AML-193 (cell line): ENCODE measurements at places on chromosomes 3 and 15.

- DNase-seq, result no peak
Observed at GRCh38 chr3:152302521-152303021, 33.8 kb downstream of the MBNL1 start.

DNA sequence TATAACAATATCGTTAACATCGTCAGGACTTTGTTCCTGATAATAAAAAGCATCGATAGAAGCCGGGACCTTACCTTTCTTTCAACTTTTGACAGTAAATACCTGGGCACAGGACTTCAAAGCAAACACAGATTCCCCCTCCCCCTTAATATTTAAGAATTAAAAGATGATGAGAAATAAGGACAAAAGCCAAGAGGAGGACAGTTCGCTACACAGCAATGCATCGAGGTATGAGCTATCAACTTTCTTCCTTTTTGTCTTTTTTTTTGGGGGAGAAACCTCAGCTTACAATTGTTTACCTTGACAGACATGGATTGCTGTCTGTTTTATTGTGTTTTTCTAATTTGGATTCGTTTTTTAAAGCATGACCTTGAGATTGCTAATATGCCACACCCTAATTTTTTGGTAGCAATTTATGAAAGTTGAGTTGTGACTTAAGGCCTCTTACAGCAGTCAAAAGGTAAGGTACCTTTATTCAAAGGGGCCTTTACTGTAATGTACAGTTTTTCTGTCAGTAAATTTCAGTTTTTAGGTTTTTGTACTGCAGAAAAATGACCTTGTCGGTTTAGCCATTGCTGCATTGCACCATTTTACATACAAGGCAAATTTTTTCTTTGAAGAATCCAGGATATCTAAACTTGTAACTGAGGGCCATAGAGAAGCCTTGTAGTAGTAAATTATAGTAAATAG lies 1.1 kb downstream of the CHD2 start:
- DNase-seq, result no peak

DNA sequence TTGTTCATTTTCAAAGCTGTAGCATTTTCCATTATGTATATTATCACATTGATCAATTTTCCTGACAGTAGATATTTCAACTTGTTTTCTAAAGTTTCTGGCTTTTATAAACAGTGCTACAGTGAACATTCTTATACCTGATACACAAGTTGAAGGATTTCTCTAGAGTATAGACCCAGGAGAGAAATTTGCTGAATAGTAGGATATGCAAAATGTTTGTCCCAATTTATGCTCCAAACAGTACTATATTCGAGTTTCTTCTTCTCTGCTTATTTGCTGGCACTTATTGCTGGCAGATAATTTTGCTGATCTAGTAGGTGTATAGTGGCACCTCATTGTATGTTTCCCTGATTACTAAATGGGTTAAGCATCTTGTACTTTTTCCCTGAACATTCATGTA lies 117.2 kb upstream of the CHRM5 start:
- DNase-seq, result no peak

GRCh38 chr3:31629054-31629453 lies 96.3 kb downstream of the STT3B start:
- peak; percentile 36 for DNase-seq

DNA sequence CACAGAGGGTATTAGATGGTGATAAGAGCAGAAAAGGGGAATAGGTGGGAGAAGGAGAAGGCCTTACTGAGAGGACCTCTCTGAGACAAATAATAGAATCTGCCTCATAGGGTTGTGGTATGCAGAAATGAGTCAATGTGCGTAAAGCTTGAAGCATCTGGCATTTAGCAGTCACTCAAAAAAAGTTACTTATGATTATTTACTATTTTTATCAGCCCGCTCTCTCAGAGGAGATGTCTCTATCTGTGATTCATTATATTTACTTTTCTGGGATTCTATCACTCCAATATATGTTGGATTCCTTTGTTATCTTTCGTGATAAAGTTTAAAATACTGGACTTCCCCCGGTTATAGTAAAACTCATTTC lies 4.6 kb upstream of the TM4SF1 start:
- no peak for DNase-seq

GRCh38 chr15:34583399-34584329 lies at the start of gene GOLGA8B:
GOLGA8B (minus strand) TSS chr15:34583651; CDS start chr15:34535912, 47,739 bp downstream.
- DNase-seq, result peak; percentile 34

DNA sequence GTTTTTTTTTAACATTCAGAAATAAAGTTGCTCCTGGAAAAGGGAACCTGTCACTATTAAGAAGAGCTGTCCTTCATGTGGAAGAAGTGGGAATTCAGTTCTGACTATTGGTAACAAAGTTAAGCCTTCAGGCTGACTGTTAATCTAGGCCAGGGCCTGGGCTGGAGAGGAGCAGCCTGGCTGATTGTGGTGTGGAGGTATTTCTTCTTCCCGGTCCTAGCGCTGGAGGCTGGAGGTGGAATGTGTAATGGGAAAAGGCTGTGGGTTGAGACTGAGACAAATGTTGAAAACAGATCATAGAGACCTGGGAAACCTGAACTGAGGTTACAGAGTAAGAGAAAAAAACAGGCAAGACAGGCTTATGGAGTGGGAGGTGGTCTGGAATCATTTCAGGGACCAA lies 23.8 kb upstream of the SH3BP5 start:
- DNase-seq, result no peak

- DNase-seq, result no peak
Observed at GRCh38 chr3:99529265-99529664, 109.1 kb upstream of the COL8A1 start.

- DNase-seq, result no peak
Observed at GRCh38 chr15:40838756-40839155, 5.1 kb upstream of the SPINT1 start.

GRCh38 chr3:9296241-9296640 lies 46.8 kb upstream of the SRGAP3 start:
- DNase-seq, result no peak

DNA sequence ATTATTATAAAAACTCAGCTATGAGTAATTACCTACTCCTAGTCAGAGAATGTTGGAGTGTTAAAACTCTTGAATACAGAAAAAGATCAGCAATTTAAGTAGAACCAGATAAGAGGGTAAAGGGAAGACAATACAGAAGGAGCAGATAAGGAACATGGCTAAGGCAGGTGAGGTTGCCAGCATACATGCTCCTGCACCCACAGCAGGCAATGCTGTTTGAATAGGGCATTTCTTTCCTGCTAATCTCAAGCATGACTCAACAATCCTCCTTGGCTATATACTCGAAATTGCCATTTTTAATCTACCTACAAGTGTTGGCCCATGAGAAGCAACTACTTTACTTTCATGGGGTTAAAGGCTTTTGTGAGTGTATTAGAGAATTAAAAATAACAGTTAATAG lies 494.5 kb downstream of the DIPK2A start:
- no peak for DNase-seq

- DNase-seq, result no peak
Observed at GRCh38 chr3:19934098-19934566, at the start of gene EFHB. EFHB (minus strand) TSS chr3:19934217; CDS start chr3:19934018, 199 bp downstream.

DNA sequence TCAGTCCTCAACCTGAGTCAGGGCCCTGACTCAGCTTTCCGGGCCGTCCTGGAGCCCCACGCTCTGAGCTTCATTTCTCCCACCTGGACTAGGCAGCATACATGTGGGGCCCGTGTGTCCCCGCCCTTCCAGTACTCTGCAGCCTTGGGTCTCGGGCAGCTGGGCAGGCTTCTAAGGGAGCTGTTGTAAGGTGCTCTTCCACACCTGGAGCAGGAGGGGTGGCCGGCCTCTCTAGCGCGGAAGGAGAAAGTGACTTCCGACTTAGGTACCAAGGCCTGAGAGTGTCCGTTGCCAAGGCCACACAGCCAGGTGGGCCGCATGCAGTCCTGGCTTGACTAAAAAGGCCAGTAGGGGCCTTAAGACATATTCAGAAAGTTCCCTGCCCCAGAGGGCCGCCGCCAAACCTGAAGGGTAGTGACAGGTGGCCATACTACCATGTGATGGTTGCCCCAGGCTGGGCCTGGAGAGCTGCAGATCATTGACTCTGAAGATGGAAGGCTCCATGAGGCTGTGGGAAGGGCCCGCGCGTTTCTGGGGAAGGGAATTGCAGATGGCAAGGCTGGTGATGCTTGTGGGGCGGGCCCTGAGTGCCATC lies 9.4 kb upstream of the SEMA3B start:
- DNase-seq, result no peak

- DNase-seq, result no peak
Observed at GRCh38 chr15:29429584-29429983, 160.0 kb upstream of the NSMCE3 start.
